NB4 (cell line): ENCODE measurements at places on chromosomes 16 and 17.
A peak's percentile ranks its signal among the peaks of the same experiment; 100 is the strongest.

- DNase-seq, result peak; percentile 76
These were observed 13.0 kb downstream of the CETP start for GRCh38 chr16:56974549-56975300.

DNA sequence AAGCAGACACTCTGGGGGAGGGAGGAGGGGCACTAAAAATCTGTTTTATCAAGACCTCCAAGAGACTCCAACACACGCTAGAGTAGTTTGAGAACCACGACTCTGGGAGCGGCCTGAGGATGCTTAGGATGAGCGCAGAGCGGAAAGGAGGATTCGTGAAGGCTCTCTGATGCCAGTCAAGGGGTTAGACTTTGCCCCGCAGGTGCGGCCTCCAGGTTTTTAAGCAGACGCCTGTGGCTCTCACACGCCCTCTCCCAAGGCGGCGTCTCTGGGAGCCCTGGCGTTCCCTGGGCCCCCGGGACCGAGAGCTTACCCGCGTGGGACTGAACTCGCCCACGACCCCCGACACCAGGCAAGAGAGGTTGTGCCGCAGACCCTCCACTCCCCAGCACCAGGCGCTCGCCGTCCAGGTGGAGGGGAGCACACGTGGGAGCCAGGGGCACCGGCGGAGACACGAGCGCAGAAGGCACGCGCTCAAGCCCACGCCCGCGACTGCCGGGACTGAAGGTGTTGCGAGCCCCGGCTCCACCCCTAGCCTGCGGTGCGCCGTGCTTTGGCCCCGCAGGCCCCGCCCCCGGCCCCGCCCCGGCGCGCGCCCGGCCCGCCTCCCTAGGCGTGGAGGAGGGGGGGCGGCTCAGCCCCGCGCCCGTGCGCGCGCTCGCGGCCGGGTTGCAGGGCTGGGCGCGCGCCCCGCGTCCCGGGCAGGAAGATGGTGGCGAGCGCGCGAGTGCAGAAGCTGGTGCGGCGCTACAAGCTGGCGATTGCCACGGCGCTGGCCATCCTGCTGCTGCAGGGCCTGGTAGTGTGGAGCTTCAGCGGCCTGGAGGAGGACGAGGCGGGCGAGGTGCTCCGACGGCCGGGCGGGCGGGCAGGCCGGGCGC is at the start of gene XYLT2:
Gene XYLT2 (plus strand): TSS at position 695 of the 881 bp plus-strand sequence. CDS start 15 bp downstream, at position 710.
- peak; percentile 90 for DNase-seq

GRCh38 chr16:57023541-57024249 is 34.3 kb downstream of the NLRC5 start:
- no peak for DNase-seq

DNA sequence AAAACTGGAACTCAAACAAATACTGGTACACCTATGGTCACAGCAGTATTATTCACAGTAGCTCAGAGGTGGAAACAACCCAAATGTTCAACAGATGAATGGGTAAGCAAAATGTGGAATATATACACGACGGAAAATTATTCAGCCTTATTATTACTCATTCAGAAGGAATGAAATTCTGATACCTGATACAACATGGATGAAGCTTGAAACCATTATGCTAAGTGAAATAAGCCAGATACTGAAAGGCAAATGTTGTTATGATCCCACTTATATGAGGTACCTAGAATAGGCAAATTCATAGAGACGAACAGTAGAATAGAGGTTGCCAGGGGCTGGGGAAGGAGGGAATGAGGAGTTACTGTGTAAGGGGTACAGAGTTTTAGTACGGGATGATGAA is 27.1 kb upstream of the MYLK3 start:
- DNase-seq, result no peak

DNA sequence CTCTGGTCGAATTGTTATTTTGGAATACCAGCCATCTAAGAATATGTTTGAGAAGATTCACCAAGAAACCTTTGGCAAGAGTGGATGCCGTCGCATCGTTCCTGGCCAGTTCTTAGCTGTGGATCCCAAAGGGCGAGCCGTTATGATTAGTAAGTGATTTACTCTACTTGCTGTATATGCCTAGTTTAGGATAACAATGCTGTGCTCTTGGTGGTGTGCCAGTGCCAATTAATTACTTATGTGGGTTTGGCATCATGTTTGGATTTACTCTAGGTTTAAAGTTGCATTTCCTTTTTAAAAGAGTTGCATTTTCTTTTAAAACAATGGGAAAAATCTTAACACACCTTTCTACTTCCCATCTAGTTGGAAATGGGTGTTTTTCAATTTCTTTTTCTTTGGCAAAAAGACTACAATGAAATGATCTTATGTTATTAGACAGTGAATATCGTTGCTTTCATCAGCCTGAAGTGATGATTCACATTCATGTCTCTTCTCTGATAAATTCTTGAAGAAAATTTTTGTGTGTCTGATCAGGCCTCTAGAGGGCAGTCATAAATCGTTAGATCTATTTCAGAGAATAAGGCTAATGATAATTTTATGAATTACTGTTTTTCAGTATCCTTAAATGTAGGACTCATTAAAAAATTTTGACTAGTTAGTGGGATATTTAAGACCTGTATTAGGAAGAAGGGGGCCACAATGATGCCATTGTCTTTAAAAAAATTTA is 5.6 kb downstream of the SF3B3 start:
- peak; percentile 63 for DNase-seq

DNA sequence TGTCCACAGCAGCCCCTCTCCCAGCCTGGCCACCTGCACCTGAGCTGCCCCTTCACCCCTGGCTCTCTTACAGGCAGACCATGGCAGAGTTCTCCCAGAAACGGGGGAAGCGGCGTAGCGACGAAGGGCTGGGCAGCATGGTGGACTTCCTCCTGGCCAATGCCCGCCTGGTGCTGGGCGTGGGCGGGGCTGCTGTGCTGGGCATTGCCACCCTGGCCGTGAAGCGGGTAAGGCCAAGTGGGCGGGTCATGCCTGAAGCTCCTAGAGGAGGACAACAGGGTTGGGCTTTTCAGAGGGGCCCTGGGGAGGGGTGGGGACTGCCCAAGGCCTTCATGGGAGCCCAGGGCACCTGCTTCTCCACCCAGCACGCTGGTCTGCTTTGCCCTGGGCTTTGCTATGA is 2.2 kb downstream of the MIEF2 start:
- DNase-seq, result no peak

- no peak for DNase-seq
These were observed 36.0 kb upstream of the ADCY9 start for GRCh38 chr16:4152267-4152666.

DNA sequence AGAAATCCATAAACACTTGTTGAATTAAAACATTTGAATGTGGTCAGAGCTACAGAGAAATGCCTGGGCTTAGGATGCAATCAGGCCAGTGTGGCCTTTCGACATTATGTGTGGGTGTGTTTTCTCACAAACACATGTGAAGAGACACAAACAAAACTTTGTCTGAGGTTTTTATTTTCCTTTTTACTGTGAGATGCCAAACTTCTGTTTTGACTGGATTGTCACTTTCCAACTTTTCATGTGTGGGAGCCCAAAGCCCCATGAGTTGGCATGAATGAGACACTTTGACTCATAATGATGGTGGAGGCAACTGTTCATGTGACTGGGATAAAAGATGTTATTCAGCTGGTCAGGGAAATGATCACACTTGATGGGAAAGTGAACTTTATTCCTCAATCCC is 71.9 kb upstream of the GAS7 start:
- no peak for DNase-seq
